ENCODE measurements at places on chromosomes 6 and 20. TPM values are rescaled to one million over a fixed set of nuclear protein-coding genes. Genes with fewer than 3 reads are reported as not detected.

Gene GUCA1A
- total RNA-seq = not detected

Gene THBD
- 82.1 TPM for total RNA-seq

Gene RALGAPA2
- total RNA-seq = 18.4 TPM

Gene RBM24
- total RNA-seq = 0.21 TPM

Gene OTOR
- total RNA-seq = not detected

Gene MYBL2
- total RNA-seq = 0.21 TPM

Measured in mononuclear cell (primary cell).